ENCODE measurements at places on chromosomes 6 and 20.
A peak's percentile ranks its signal among the peaks of the same experiment; 100 is the strongest.

DNA sequence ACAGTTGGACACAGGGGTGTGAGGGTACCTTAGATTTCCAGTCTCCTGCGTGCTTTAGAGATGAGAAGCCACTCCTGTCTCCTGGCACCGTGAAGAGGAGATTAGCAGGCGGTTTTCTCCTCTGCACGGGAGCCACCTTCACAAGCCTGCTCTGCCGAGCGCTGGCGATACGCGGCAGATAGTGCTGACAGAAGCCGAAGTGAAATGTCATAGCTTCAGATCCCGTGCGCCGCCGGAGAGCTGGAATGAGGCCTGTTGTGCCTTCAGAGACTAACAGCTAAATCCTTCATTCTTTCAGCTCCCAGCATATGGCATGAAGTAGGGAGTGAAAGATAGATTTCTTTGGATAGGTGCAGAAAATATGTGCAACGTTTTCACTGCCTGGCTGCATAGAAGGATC is 371.0 kb downstream of the TAF4 start:
- no peak for DNase-seq

GRCh38 chr6:159170999-159171712 is 2.0 kb downstream of the FNDC1 start:
- DNase-seq: no peak

DNA sequence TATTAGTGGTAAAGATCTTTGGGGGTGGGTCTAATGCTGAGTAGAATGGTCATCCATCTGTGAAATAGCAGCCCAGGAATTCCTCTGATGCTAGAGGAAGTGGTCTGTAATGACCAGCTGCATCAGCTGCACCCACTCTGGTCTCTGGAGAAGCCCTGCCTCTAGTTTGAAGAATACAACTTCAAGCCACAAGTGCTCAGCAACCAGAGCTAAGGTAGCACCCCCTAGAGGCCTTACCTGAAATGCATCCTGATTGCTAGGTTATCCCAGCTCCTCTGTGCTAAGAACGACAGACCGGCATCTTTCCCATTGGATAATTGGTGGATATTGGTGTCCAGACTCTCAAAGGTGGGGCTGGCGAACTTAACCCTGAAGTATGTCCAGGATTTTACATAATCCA is 58.2 kb downstream of the DNAH8 start:
- DNase-seq: peak; percentile 62

DNA sequence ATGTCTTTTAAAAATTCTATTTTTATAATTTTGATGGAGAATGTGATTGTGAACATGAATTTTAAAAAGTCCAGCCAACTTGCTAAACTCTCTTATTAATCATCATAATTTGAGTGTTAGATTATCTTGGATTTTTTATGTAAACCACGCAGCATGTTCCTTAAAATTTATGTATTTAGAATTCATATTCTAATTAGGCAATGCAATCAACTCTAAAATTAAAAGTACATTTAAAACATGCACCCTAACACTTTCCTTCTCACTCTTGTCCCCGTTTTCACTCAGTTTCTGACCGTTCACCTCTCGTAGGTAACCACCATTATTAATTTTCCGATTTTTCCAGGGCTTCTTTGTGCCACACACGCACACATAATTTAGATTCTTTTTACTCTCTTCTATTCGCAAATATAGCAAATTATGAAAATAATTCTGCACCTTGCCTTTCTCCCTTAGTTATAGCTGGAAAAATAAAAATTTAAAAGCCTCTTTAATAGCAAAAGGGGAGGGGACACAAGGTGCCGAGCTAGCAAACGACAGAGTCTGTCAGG is 329 bp upstream of the ZKSCAN3 start:
- DNase-seq: no peak

- DNase-seq: no peak
Observed at GRCh38 chr20:20528861-20529260, 161.0 kb downstream of the INSM1 start.

DNA sequence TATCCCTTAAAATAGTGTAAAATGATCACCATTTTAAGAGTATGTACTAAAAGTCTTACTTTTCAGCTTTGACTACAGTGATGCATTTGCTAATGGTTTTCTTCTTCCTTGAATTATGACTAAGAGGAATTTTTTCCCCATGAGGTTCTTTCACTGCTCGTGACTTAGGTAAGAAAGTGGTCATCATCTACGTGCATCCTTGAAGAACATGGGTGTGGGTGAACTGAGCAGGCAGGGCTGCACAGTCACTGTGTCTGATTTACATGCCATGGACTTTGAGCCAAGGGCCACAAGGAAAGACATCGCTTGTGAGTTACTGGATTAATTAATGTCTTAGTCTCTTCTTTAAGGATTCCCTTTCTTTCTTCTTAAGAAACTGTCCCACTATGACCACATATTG is 33.3 kb downstream of the NQO2 start:
- DNase-seq: no peak

DNA sequence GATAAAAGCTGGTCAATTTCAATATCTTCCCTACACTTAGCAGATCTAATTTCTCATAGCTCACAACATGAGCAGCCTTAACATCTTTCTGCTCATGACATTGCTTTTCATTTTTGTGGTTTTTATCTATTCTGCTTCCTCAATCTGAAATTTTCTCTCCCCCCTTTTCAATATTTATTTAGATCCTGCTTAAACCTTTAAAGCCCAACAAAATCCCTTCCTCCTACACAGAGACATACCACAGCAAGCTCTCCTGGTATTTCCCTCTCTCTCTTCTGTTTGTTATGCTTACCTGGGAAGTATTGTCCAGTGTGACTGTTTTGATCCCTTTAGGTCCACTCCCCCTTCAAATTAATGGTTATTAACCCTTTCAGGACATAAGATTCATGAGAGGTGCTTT is 582.5 kb downstream of the RFPL4B start:
- no peak for DNase-seq

- DNase-seq: no peak
Observed at GRCh38 chr6:131215219-131215618, 80.0 kb downstream of the AKAP7 start.

- DNase-seq: no peak
Observed at GRCh38 chr20:49030954-49031619, 15.0 kb upstream of the CSE1L start.

DNA sequence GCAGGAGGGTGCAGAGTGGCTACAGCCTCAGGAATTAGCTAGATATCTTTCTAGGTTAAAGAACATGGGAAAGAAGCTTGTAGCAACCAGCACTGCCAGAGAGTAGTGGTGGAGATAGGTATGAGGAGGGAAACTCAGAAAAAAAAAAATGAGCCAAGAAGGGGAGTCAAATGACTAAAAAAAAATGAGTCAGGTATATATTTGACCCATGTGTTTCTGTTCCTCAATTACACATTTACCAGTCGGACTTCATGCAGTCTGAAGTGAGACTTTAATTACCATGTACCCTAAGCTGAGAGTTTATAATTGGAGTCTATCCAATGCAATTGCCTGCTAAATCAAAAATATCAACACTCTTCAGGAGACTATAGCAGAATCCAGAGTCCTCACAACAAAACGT is 964.6 kb downstream of the HACE1 start:
- no peak for DNase-seq

DNA sequence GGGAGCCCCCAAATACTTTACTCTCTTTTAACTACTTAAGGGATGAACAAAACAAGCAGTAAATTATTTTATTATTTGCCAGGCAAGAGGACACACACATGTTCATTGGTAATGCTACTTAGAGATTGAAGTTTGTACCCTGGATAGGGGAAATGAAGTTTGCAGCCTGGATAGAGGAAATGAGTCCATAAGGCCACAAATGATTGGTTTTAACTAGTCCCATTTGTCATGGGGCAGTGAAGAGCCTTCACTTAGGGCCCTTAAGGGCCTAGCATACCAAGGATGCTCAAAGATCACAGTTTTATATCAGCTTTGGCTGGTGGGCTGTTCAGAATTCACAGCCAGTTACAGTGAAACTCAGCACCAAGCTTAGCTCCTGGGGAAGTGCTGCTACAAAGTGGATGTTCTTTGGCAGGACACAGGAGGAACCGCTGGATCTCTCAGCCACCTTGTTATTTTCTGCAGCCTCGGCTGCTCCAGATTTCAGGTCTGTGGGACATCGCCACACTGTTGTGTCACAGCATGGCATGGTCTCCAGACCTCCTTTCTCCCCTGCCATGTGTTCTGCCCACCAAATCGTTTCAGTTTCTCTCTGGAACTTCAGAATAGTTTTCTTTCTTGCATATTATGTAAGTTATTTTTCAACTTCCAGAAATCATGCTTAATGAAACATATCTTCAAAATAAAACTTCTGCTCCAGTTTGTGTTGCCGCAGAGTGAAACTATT is 41.8 kb downstream of the NCOA7 start:
- DNase-seq: no peak

DNA sequence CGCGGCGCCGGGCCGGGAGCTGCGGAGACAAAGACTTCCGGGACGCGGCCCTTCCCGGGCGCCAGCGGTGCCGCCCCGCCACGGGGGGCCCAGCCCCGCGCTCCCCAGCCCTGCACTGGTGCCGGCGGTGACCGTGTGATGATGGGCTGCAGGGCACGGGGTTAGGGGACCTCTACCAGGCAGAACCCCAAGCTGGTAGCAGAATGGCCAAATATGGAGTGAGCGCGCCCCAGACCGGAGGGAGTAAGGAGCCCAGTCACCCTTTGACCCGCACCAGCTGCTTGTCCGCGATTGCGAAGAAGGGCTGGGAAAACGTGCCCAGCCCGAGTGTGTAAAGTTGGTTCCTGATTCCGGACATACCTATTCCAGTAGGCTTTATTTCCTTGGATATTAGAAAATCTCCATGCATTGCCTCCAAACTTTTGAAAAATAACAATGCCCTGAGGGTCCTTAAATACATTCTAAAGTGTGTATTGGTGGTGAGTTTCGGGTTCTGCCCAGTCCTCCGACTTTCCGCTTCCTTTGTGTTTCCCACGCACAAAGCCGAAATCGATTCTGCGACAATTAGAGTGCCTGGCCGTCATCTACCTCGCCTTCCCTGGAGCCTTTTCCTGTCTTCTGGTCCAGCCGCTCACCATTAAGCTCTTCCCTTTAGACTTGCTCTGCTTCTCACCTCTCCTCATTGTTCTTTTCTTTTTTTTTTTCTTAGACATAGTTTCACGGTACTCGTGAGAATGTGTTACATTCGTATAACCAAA is 1.1 kb downstream of the ABRACL start:
- peak; percentile 28 for DNase-seq

GRCh38 chr6:127206531-127207095 is 60.1 kb upstream of the RNF146 start:
- DNase-seq: no peak

GRCh38 chr6:136037876-136038460 is 186.5 kb downstream of the PDE7B start:
- no peak for DNase-seq

DNA sequence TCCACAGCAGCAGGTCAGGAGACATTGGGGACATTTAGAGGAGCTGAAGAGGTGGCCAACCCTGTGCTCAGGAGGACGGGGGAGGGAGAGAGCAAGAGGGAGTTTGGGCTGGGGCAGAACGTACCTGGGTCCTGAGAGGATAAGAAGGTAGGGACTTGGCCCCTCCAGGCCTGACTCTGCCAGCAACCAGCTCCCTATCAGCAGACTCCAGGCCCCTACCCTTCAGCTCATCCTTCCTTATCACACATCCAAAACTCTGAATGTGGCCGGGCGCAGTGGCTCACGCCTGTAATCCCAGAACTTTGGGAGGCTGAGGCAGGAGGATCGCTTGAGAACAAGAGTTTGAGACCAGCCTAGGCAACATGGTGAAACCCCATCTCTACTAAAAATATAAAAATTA is 5.0 kb downstream of the STMN3 start:
- no peak for DNase-seq

DNA sequence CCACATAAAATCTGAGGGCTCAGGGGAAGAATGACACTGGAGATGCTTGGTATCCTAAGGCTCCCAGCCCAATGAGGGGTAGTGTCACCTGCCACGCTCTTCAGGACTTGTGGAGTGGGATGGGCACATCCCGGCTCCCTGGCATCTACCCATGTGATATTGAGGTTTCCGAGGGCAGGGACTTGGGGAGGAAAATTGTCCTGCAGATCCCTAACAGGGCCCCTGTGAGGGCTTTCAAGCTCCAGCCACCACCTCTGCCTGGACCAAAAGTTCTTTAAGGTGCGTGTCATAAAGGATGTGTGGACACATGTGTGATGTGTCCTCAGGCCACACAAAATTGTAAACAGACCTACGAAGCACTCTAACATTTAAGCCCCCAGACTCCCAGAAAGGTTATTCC is 2.5 kb downstream of the SCML4 start:
- no peak for DNase-seq

DNA sequence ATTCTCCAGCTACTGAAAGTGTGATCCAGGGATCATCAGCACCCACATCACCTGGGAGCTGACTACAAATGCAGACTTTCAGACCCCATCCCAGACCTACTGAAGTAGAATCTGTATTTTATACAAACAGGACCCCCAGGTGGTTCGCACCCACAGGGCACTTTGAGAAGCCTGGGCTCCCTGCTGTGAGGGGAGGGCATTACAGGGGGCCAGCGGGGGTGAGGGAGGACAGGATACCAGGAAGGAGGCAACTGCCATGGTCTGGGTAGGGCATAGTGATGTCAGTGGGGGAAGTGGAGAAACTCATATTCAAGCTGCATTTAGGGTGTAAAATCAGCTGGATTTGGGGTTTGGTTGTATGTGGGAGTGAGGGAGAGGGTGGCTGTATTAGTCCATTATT is 2.0 kb upstream of the ADA start:
- no peak for DNase-seq

DNA sequence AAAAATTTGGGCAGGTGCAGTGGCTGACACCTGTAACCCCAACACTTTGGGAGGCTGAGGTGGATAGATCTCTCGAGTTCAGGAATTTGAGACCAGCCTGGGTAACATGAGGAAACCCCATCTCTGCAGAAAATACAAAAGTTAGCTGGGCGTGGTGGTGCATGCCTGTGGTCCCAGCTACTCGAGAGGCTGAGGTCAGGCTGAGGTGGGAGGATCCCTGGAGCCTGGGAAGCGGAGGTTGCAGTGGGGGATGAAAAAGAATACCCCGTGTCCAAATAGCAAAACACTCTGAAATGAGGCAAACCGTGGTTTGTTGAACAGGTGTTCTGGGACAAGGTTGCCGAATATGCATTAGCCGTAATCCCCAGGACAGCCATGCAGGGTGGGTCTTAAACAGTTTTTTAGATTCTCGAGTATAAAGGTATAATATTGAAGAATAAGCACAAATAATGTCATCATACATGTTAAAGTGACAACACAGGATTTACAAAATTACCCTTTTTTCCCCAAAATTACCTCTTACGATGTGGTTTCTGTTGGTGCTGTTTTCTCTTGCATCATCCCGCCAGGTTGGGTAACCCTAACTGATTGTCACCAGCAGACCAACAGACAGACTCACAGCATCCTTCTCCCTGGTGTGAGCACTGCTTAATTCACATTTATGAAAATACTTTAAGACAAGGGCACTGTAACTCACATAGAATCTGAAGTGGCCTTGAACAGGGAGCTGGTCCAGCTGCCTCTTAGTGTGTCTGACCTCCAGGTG is 9.1 kb downstream of the DNAJC5 start:
- no peak for DNase-seq

GRCh38 chr6:2510316-2510715 is 240.4 kb downstream of the MYLK4 start:
- no peak for DNase-seq

- DNase-seq: no peak
Observed at GRCh38 chr20:17594443-17594842, 24.6 kb downstream of the DSTN start.
